ENCODE measurements at places on chromosomes 3 and 15.
A peak's percentile ranks its signal among the peaks of the same experiment; 100 is the strongest.

- DNase-seq = no peak
Measured at GRCh38 chr3:4425707-4426106, 41.4 kb downstream of the SUMF1 start.

- peak; percentile 75 for DNase-seq
Measured at GRCh38 chr3:123834631-123835030, 49.5 kb downstream of the MYLK start.

GRCh38 chr3:170961616-170962400 is 53.4 kb upstream of the EIF5A2 start:
- peak; percentile 33 for DNase-seq

GRCh38 chr15:35973029-35973428 is 427.1 kb upstream of the DPH6 start:
- no peak for DNase-seq

- DNase-seq = peak; percentile 11
Measured at GRCh38 chr3:29718661-29719065, 437.8 kb downstream of the RBMS3 start.

Data from AG20443 (cell line).